ENCODE measurements at places on chromosomes 7 and 10.

DNA sequence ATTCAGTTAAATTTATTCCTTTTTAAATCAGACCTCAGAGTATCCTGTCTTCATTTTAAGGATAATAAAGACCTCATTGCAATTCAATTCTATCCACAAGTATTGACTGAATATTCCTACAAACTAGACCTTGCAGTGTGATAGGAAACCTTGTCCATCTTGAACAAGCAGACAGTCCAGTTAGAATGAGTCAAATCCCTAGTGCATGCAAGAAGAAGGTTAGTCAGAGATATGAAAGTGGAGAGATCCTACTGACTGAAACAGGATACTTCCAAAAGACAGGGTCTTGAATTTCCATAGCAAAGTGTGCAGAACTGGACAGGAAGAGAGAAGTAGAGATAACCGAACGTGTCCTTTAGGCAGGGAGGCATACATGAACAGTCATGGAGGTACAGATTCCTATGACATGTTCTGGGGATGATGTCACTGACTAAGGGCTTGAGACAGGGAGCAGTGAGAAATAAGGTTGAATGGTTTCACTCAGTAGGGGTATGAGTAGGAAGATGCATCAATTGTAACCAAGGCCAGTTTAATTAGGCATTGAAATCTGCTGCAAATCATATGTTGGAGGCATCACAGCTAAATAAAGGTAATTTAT, 45.2 kb downstream of the PPP1R3A start:
- DNase-seq: no peak

- no peak for DNase-seq
Observed at GRCh38 chr7:111108000-111108399, 17.1 kb downstream of the LRRN3 start.

DNA sequence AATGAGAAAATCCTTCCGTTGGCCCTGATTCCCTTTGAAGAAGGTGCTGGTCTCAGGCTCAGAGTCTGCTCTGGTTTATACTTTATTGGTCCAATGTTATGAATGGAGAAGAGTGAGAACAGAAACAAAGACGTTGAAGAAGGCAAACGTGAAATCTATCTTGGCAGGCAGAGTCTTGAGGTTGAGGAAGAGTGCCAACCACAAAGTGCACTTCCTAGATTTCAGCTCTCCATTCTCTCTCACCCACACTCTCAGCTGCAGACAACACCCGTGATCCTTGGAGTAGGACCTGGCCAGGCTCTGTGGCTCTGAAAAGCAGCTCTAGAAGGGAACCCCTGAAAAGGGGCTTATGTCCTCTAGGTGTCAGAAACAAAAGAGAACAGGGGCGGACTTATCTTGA, 128.9 kb upstream of the PLXNA4 start:
- no peak for DNase-seq

GRCh38 chr7:141071260-141071854, 2.5 kb upstream of the TMEM178B start:
- DNase-seq: peak; percentile 80

GRCh38 chr7:158394936-158395335, 192.7 kb downstream of the PTPRN2 start:
- DNase-seq: peak; percentile 10

GRCh38 chr7:10874666-10875065, 99.0 kb upstream of the PHF14 start:
- DNase-seq: no peak

DNA sequence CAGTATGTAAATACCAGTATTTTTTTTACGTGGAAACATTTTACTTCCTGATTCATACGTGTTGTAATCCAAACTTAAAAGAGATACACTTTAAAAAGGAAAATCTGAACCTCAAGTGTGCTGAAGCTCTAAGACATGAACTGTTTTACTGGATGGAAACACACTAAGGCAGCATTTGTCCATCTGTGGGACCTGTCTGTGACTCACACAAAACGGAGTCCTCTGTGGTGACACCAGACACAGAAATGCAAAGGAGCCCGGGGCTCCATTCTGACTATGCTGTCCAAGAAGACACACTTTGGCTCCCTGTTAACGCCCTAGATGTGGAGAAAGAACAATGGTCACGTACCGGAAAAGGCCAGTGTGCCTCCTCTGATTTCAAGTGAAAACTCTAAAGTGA, 23.9 kb downstream of the RNF133 start:
- DNase-seq: no peak

DNA sequence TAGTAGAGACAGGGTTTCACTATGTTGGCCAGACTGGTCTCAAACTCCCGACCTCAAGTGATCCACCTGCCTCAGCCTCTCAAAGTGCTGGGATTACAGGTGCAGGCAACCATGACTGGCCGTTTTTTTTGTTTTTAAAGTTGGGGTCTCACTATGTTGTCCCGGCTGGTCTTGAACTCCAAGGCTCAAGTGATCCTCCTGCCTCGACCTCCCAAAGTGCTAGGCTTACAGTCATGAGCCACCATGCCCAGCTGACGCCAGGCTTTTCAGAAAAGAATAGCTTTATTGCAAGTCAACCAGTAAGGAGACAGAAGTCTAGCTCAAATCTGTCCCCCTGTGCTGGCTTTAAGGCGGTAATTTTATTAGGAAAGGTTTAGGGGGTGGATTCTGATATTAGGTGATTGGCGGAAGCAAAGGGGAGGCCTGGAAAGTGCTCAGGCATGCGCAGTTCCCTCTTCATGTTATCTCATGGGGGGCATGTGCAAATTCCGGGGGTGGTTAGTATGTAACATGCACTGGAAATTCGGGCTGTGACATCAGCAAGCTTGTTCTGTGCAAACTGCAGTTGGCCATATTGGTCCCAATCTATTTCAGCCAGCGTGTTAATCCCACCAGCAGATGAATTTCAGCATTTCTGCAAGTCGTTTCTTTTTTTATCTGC, 42.7 kb downstream of the LIMK1 start:
- DNase-seq: no peak

GRCh38 chr10:31101123-31101522, 69.5 kb upstream of the ZNF438 start:
- DNase-seq: no peak

GRCh38 chr7:153584132-153584531, 468.1 kb upstream of the DPP6 start:
- DNase-seq: no peak
